ENCODE measurements at places on chromosomes 12 and 14. TPM values are rescaled to one million over a fixed set of nuclear protein-coding genes. Genes with fewer than 3 reads are reported as not detected.

IL23A gene
- total RNA-seq, result 7.6 TPM

SDSL gene
- 3.3 TPM for total RNA-seq

OR6C76 gene
- total RNA-seq, result not detected

ASB2 gene
- 0.21 TPM for total RNA-seq

All from H7 (cell line).